ENCODE measurements at places on chromosomes 2 and 18.

GRCh38 chr2:26974352-26974751, 3.9 kb downstream of the MAPRE3 start:
- DNase-seq: no peak

GRCh38 chr2:104690255-104690984, 163.5 kb upstream of the POU3F3 start:
- DNase-seq: no peak

GRCh38 chr18:4157352-4157751, 297.8 kb downstream of the DLGAP1 start:
- no peak for DNase-seq

DNA sequence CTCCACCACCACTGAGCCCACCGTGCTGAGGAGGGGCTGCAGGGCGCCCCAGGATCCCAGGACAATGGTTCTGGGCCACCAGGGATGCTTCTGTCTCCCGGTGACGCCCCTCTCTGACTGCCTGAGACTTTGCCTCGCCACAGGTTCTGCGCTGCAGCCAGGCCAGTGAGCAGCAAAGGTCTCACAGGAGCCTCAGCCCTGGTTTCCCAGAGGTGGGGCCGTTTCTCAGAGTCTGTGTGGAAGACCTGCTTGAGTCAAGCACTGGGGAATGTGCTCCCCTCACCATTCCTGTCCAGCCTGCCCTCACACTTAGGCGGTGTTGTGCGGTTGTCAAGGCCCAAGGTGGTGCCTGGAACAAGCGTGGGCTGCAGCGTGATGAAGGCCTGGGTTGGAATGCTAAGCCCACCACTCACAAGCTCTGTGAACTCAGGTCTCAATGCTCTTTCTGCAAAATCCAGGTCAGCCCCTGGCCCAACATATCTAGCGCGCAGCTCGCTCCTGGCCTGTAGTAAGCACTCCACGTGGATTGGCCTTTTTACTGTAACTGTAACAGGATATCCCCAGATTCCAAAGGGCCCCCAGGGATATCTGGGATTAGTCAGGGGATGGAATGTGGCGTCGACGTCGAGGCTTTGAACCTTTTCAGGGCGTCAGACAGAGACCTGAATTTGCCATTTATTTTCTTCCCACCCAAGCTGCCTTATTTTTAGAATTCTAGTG, 47.6 kb downstream of the PLB1 start:
- DNase-seq: no peak

DNA sequence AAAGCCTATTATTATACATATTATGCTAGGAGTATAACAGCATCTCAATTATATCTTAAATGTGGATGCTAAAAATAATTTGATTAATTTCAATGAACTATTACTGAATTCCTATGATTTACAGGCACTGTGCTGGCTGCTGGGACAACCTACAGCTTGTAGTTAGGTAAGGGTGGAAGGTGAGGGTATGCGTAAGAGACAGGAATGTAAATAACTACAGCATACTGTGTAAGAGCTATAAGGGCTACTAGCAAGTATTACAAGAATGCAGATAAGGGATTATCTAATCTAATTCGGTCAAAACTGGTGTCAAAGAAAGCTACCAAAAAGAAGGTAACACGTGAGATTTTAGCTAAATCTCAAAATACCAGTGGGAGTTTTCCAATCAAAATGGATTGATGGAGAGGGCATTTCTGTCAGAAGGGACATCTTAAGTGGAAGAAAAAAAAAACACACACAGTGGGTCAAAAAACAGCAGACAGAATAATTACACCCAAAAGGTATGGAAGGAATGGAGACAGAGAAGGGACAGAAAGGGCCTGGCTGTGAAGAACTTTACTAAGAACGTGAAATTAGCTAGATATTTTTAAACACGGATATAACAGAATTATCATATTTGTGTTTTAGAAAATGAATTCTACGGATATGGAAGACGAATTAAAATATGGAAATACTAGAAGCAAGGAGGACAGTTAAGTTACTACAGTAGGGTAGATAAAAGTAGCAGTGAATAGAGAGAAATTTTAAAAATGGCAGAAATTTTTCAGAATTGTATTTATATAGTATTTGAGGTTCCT, 47.1 kb downstream of the STRN start:
- DNase-seq: no peak

GRCh38 chr2:169320561-169320960, 41.8 kb downstream of the LRP2 start:
- DNase-seq: no peak

GRCh38 chr2:168705534-168706470, 96.6 kb upstream of the NOSTRIN start:
- no peak for DNase-seq

- no peak for DNase-seq
These were observed 152.4 kb downstream of the MGAT5 start for GRCh38 chr2:134406311-134406710.

DNA sequence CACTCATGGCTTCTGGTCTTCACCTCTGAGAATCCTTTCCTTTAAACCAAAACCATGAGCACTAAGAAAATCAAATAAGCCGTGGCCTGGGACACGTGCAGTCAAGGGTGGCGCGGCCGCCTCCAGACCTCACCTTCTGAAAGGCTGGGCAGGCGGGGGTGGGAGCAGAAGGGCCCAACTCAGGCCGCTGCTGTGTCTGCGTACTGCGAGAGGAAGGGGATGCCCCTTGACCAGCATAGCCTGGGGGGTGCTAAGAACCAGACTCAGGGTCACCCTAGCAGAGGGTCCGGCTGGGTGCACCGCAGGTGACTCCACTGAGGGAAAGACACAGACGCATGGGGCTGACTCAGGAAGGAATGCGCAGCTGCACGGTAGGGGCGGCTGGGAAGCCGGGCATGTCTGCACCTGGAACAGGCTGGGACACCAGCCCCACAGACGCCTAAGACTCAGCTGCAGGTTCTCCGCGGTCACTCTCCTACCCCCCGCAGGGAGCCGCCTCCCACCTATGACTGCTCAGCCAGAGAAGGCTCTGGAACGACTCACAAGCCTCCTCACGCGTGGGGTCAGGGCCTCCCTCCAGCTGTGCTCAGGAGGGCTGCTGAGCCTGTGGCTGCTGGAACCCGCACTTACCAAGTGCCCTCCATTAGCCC, 432.4 kb upstream of the MYT1L start:
- DNase-seq: no peak

- DNase-seq: no peak
These were observed 2.3 kb upstream of the MAL start for GRCh38 chr2:95023222-95023597.

GRCh38 chr2:29039718-29040480, 34.4 kb downstream of the PCARE start:
- DNase-seq: no peak

Measured in stimulated activated CD8-positive, alpha-beta memory T cell treated with anti-CD3 and anti-CD28 coated beads, Interleukin-12 subunit alpha, Interleukin-12 subunit beta, amount 100 ng/mL, for 1 hour (primary cell).